ENCODE measurements at places on chromosomes 6 and 20.

- DNase-seq = no peak
Measured at GRCh38 chr6:144007478-144008119, 460 bp downstream of the PLAGL1 start.

GRCh38 chr6:14626556-14626955 lies 509.0 kb downstream of the CD83 start:
- no peak for DNase-seq

DNA sequence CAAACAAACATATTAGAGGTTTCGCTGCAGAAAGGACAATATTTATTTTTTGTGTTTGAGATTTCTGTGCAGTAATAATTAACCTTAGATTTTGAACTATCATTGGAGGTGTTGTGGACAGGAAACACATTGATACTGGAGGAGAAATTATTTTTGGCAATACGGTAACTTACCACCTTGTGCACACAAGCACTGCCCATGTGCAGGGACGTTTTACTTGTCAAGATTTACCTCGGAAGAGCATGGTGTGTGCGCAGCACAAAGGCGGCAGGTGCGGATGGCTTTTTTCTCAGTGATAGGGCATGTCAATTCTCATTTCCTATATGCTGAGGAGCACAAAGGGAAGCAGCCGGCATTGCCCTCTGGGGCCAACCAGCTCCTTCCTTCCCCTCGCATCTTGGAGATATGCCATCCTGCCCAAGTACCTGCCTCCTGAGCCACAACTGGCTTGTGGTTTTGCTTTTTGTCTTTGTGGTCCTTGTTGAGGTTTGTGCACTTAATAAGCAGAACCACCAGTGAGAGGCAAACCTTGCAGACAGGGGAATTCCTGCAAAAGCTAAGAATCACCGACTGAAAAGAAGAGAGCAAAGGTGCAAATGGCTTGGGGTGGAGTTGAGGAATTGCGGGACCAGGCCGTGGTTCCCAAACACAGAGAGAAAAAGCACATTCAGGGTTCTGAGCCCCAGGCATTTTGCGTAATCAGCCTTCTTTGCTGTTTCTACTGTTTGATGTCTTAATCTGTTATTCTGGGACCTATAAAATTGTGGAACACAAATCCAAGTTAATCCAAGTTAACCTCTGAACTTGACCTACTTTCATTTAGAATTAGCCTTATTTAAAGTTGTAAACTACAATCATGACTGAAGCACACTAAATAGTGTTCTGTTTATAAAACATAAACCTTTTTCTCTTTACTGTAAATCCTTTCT lies 21.9 kb downstream of the SAMD5 start:
- DNase-seq = no peak

DNA sequence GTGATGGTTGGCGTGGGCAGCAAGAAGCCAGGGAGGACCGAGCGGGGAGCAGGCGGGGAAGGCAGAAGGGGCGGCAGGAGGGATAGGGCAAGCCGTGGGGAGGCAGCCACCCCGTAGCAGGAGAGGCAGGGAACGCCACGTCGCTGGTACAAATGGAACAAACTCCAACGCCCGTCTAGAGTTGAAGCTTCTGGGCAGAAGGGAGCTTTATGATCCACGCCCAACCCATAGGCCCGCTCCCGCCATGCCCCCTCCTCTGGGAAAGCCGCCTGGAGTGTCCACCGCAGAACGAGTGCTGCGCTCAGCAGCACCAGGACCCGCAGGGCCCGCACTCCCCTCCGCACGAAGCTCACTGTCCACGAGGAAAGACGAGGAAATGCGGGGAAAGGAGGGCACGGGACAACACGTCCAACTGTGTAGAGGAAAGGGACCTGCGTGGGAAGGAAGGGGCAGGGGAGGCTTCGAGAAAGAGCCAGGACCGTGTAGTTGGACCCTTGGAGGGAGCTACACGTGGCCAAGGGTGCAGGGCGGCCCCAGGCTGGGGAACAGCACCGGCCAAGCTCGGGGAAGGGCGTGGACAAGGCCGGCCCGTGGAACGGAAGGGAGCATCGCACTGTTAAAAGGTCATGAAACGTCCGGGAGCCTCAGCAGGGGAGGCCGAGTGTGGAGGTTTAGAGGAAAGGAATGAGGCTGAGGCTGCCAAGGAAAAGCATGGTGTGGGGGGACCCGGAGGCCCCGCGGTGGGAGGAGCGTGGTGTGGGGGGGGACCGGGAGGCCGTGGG lies 204.0 kb downstream of the DLL1 start:
- DNase-seq = no peak

DNA sequence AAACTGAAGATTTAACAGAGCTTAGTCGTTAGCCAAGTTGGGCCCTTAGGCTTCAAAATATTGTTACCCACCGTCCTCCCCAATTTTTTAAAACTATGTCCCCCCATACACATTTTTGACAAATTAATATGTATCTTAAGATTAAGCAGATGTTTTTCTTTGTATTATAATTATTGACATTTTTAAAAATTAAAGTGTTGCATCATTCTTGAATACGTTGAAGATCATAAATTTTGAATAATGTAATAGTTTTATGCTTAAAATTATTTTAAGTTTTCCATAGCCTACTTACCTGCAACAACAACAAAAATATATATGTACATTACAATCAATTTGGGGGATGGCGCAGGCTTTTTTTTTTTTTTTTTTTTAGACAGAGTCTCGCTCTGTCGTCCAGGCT lies 8.2 kb upstream of the PRSS16 start:
- no peak for DNase-seq

DNA sequence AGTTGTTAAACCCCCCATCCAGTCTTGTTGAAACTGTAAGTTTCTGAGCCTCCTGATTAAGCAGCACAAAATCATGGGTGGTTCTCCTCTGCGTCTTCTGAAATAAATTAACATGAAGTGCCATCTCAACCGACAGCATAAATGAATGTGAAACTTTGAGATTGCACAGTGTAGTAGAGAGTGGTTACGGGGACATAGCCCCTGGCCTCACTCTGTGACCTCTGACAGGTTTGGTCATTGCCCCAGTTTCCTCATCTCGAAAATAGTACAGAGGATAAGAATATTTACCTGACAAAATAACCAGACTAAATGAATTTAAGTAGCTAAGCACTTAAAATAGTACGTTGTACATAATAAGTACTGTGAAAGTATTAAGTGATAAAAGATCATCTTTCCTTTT lies 19.1 kb downstream of the NKX2-4 start:
- no peak for DNase-seq

- no peak for DNase-seq
Measured at GRCh38 chr6:5151360-5151954, 66.3 kb downstream of the PPP1R3G start.

- no peak for DNase-seq
Measured at GRCh38 chr6:9307786-9308185, 872.4 kb upstream of the SLC35B3 start.

DNA sequence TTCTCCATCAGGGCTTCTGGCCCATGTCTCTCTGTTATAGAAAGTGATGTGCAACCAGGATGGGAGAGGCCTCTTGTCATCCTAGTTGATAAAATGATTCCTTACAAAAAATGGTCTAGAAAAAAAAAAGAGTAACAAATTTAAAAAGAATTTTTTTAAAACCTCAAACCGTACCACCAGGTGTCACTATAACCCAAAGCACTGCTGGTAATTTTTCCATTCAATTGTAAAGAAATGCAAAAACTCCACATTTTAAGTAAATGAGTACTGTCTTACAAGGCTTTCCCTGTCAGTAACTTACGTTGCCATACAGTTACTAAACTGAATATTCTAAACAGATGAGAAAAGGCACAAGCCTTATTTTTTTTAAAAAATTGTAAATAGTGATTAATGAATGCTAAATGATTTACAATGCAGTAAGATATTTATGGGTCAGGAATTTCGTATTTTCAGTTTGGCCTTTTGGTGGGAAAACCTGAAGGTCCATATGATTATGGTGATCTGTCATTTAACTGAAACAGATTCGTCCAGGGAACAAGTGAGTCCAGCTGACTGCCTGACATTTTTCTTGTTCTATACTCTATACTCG lies 95.4 kb downstream of the OGFRL1 start:
- no peak for DNase-seq

GRCh38 chr6:18829272-18829870 lies 442.2 kb downstream of the RNF144B start:
- no peak for DNase-seq

GRCh38 chr6:38077488-38078030 lies 258.0 kb downstream of the ZFAND3 start:
- DNase-seq = no peak

All from stimulated activated effector memory CD8-positive, alpha-beta T cell treated with anti-CD3 and anti-CD28 coated beads, Interleukin-12 subunit alpha, Interleukin-12 subunit beta, amount 100 ng/mL, for 72 hours (primary cell).